ENCODE measurements at places on chromosomes 2 and 18.

- peak; percentile 65 for DNase-seq
Observed at GRCh38 chr2:121076885-121077549, 208.0 kb downstream of the TFCP2L1 start.

DNA sequence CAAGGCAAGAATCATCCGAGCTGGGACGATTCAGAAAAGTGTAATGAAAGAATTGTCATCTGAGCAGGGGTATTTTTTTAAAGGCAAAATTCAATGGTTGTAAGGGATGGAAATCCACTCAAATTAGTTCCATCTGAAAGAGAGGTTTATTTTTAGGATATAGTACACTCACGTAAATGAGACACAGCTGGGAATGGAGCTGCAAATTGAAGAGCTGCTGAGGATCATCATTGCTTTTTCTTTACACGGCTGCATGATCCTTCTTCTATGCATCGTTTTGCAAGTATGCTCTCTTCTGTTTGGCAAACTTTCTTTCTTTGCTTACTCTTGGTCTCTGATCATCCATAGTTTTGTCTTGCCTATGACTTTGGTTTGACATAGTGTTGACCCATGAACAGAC lies 27.4 kb upstream of the CUL3 start:
- no peak for DNase-seq

DNA sequence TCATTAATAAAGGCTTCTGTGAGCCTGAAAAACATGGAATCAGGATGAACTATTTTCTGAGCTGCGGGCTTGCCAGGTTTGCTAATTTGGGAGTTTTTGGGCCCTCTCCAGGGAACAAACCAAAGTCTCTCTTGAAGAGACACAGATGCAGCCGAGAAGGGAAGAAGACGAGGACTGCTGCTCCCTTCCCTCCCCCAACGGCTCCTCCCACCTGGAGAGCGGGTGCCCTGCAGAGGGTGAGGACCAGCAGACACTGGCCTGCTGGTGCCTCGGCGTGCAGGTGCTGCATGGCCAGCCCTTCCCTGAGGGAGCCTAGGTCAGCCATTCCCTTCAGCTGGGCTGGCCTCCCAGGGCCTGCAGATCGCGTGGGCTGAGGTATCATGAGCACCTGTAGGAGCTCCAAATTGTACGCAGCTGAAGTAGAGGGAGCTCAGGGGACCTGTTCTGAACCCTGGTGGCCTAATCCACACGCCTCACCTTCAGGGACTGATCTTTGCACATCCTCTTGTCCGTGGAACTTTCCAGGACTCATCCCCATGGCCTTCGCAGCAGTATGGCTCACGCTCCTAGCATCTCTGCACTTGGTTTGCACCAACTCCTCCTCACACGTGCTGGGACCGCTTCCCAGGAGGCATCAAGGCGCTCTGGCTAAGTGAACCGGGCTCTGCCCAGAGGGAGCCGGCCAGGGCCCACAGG lies 19.5 kb downstream of the EMX1 start:
- DNase-seq: no peak

DNA sequence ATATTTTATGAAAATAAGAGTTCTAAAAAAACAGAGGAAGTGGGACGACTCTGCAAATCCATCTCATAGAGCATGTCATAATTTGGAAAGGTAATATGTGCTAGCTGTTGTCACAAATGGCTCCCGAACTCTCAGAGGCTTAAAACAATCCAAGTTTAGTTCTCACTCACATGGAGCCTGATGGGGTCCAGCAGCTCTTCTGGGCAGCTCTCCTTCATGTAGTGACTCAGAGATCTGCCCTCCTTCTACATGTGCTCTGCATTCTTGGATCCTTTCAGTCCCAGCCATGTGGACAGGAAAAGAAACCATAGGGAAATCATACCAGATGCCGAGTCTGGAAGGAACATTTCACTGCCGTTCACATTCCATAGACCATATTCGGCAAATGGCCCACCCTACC lies 180.1 kb upstream of the APCDD1 start:
- no peak for DNase-seq

GRCh38 chr2:215839816-215840215 lies 173.5 kb downstream of the MREG start:
- DNase-seq: no peak

DNA sequence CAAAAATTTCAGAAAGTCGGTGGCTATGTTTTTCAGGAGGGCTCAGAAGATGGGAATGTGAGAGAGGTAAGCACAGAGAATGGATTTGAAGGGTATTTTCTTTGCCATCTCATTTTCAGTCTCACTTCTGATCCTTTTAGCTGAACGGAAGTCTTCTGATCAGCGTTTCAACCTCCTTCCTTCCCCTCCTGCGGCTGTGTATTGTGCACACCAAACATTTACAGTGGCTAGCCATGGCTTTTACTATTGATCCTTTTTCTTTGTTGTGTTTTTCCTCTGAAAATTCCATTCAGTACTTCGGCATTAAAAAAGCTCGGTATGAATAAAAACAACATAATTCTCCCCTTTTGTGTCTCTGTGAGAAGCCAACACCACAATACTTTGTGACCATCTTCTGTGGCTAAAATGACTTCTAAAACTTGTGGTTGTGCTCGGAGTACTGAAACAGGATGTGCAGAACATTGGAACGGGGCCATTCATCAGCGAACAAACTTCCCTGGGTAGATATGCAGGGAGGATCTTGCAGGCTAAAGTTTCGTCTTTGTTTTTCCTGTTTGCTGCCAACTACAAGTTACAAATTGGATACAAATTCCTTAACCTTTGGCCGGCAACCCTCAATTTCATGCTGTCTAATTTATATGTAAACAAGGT lies 260.8 kb upstream of the FAM98A start:
- no peak for DNase-seq

DNA sequence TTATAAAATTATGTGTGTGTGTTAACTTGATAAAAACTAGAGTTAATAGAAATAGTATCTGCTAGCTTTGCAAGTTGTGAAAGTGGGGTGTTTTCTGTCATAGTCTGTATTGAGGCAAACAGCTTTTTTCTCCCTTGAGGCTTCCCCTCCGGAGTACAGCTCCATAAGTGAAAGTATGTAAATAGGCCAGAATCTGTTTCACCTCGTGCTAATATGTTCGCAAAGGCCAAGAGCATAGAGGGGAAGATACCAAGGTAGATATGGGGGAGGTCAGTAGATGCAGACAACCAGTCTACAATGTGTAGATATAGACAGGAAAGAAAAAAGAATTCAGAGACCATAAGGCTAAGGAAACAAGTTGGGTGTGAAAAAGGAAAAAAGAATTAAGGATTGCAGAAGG lies 72.9 kb downstream of the PTRHD1 start:
- no peak for DNase-seq

DNA sequence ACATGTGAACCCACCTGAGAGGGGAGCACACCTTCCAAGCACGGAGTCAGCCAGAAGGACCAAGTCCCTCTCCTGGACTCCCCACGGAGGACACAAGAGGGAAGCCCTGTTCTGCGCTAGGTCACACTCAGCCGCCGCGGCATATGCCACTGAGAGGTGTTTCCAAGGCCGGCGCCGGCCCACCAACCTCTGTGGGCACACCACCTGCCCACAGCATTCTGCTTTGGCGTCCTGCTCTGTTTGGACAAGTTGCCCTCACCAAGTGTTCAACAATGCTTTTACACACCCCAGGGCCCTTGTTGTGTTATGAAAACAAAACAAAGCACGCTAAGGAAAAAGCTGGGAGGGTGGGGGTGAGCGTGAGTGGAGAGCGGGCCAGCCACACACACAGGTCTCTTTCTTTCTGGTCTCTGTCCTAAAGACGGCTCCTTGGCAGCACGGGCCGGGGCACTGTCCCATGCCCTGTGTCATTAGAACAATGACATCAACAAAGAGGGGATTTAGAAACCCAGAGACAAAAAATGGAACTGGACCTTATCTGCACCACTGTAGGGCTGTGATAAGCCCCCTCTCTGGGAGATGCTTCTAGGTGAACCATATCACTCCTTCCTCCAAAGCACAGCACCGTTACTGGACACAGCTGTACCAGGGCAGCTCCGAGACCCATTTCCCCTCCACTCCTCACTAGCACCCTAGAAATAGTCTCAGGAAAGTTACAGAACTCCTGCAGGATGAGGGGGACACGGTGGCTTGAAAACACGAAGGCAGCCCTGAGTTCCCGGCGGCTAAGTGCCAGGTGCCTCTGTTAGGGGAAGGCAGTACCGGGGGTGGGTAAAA lies 17.0 kb downstream of the SMAD7 start:
- no peak for DNase-seq

Measured in HTR-8/SVneo (cell line).